ENCODE measurements at places on chromosomes 7 and 10.
A peak's percentile ranks its signal among the peaks of the same experiment; 100 is the strongest.

- peak; percentile 48 for DNase-seq
Measured at GRCh38 chr10:9331583-9332008, 1277.1 kb downstream of the GATA3 start.

- no peak for DNase-seq
Measured at GRCh38 chr7:74191231-74191630, 17.1 kb downstream of the EIF4H start.

DNA sequence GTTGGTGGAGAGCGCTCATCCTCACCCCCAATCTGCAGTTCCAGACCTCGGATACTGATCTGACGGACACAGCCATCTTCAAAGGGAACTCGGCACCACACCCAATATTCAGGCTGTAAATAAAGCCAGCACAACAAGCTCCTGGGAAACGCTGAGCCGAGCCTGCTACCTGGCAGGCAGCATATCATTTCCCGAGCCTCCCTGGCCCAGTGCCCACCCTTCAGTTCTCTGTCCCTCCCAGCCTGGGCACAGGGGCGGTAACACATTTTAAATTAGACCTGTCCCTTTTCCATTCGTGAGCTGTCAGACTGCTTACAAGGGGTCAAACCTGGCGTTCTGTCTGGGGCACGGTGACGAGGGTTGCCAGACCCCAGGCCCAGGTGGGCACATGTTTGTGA is 250.5 kb downstream of the ARHGAP12 start:
- no peak for DNase-seq

DNA sequence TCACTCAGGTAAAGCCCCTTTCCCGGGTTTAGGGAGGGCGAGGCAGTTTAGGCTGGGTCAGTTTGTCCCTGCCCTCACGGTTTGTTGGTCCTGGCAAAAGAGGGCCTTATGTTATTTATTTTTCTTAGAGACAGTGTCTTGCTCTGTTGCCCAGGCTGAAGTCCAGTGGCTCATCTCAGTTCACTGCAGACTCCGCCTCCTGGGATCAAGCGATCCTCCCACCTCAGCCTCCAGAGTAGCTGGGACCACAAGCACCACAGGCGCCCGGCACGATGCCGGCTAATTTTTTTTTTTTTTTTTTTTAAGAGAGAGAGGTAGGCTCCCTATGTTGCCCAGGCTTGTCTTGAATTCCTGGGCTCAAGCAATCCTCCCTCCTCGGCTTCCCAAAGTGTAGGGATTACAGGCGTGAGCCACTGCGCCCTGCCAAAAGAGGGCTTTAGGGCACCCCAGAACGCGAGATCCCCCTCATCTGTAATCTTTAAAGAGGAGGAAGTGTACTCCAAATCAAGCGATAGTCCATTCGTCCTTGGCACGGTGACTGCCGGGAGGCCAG is 626 bp upstream of the BMS1 start:
- DNase-seq = peak; percentile 31
